ENCODE measurements at places on chromosomes 6 and 20.

- no peak for DNase-seq
Observed at GRCh38 chr6:3892603-3893002, 43.4 kb downstream of the FAM50B start.

- DNase-seq, result no peak
Observed at GRCh38 chr6:77880501-77880900, 227.7 kb downstream of the MEI4 start.

- no peak for DNase-seq
Observed at GRCh38 chr6:30405934-30406333, 61.0 kb downstream of the RPP21 start.

DNA sequence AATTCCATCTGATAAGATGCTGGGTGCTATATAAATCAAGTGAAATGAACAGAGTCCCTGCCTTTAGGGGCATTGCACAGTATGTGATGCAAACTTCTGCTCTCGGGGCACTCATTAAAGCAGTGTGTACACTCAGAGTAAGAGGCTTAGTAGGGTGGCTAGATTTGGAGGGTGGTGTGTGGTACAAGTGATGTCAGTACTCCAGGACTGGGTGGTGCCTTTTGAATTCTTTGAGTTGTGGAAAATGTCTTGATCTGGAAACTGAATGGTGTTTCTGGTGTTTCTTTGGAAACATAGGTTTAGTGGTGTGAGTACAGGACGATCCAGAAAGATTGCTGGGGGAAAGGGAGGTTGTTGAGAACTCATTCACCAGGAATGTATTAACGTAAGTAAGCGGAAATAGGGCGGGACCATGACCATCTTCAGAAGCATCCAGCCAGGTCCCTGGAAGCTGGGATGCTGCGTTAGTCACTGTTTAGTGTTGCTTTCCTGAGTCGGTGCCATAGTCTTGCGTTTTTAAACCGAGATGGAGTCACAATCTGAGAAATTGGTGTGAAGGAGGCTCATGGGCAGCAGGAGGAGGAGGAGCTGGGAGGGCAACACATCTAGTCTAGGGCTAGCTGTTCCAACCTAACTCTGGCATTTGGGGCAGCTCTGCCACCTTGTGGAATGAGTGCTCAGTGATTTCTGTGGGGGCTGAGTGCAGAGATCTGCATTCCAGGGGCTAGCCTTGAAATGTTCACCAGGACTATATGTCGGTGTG, 70.3 kb downstream of the SCAND1 start:
- DNase-seq, result peak; percentile 41

GRCh38 chr20:62860391-62860923, 1.2 kb downstream of the TCFL5 start:
- DNase-seq, result no peak

GRCh38 chr6:38487423-38487822, 152.3 kb downstream of the BTBD9 start:
- DNase-seq, result no peak

- DNase-seq, result no peak
Observed at GRCh38 chr6:85684133-85684808, 41.6 kb upstream of the SYNCRIP start.

- no peak for DNase-seq
Observed at GRCh38 chr20:32775336-32775991, 13.3 kb downstream of the DNMT3B start.

GRCh38 chr6:111606620-111607115, 990 bp upstream of the TRAF3IP2 start:
- no peak for DNase-seq

- DNase-seq, result no peak
Observed at GRCh38 chr6:169965239-169965638, 213.8 kb downstream of the ERMARD start.

GRCh38 chr6:123997223-123997622, 193.6 kb downstream of the NKAIN2 start:
- no peak for DNase-seq

- DNase-seq, result no peak
Observed at GRCh38 chr20:1992359-1993110, 1.3 kb downstream of the PDYN start.

DNA sequence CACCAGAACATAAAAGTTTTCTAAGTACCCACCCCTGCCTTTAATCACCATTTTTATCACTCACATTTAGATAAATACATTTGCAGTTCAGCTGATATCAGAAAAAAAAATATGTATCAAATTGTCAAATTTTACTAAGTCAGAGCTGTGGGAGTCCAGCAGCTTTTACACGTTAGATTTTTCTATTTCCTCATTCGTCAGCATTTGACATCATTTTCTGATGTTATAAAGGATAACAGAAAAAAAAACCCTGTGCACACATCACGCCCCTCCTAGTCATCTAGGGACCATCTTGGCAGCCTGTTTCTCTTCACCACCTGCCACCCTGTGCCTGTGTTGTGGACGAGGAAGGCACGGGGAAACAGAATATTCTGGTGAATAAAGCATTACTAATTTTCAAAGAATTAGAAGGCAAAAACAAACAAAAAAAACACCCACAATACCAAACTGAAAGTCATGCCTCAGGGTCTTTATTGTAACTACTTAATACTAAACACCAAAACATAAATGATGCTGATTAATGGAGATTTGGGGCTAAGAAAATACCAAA, 12.4 kb downstream of the B4GALT5 start:
- no peak for DNase-seq

- no peak for DNase-seq
Observed at GRCh38 chr20:38197217-38197616, 32.1 kb upstream of the TGM2 start.

DNA sequence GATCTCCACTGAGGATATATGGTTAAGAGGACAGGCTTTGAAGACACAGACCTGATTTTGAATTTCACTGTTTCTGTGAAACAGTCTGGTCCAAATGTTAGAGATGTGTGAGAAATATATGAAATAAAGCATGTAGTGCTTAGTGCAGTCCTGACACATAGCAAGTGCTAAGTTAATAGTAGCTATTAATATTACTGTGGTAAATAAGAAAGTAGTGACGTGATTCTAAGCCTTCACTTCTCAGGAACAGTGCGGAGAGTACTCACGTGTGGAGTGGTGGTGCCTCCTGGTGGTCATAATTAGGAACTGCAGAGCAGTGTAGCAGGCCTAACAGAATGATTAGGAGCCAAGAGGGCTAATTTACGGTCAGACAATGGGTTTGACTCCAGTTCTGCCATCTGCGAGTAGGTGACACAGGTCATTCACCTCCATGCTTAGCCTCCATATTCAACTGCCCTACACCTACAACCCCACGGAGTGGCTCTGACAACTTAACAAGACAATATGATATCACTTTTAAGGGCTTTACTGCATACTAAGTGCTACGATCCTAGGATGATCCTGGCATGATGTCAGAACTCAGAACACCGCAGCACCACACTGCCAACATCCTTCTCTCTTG, 106.2 kb downstream of the JPH2 start:
- DNase-seq, result peak; percentile 39

GRCh38 chr6:45677381-45678284, 299.9 kb upstream of the SUPT3H start:
- DNase-seq, result peak; percentile 46

DNA sequence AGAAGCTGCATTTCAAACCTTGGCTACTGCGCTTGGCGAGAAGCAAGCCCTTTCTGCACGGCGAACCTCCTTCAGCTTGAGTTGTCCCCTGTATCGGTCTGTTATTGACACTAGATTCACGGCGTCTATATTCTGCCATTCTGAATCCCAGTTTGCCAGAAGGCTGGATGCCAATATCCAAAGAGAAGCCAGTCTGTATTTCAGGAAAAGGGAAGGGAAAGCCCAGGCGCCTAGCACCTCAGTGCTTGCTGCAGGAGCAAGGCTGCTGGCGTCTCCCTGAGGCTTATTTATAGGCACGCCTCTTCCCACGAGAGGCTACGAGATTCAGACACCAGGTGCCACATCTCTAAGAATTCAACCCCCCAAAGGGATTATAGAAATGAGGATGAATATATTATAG, 89.6 kb upstream of the CDH4 start:
- DNase-seq, result no peak

- no peak for DNase-seq
Observed at GRCh38 chr20:44943828-44944227, 16.4 kb downstream of the TOMM34 start.

DNA sequence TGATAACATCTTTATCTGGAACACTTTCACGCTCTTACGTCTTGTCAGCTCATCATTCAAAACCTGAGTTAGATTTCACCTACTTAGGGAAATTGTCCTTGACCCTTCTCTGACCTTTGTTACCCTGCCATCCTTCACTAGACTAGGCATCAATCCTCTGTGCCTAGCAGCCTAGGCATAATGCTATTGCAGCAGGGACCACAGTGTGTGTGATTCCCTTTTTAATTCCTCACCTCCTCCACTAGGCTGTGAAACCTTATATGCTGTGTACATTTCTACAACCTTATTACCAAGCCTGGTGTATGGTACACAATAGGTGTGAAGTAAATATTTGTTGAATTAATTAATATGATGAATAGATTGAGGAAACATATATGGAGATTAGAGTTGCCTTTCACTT, 66.7 kb upstream of the DEFB112 start:
- DNase-seq, result no peak

DNA sequence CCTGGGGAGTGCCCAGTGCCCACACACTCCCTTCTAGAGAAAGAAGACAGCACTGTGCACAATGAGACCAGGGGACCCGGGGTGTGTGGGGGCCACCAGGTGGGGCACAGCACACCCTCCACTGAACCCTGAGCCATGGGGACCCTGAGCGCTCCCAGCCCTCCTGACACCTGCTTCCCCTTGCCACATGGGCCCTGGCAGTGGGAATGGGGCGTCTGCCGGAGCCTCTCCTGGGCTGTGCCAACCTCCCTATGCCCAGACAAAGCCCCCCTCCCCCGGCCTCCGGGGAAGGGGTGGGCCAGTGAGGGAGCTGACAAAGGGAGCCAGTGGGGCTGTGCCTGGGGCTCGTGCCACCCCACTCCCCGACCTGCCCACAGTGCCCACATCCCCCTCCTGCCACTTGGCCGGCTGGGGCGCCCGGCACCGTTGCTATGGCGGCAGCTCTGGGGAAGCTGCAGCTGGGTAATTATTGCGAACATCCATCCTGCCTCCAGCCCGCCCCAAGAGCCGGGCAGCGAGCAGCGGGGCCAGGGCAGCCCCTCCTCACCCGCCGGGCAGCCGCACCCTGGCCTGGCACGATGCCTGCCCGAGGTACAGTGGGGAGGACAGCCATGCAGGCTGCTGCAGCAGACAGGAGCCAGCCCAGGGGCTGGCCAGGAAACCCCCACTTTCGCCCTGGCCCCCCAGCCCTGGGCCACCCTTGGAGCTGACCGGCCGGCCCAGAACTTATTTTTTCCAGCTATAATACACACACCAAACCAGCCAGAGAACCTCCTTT, 41.9 kb upstream of the NOL4L start:
- DNase-seq, result no peak

DNA sequence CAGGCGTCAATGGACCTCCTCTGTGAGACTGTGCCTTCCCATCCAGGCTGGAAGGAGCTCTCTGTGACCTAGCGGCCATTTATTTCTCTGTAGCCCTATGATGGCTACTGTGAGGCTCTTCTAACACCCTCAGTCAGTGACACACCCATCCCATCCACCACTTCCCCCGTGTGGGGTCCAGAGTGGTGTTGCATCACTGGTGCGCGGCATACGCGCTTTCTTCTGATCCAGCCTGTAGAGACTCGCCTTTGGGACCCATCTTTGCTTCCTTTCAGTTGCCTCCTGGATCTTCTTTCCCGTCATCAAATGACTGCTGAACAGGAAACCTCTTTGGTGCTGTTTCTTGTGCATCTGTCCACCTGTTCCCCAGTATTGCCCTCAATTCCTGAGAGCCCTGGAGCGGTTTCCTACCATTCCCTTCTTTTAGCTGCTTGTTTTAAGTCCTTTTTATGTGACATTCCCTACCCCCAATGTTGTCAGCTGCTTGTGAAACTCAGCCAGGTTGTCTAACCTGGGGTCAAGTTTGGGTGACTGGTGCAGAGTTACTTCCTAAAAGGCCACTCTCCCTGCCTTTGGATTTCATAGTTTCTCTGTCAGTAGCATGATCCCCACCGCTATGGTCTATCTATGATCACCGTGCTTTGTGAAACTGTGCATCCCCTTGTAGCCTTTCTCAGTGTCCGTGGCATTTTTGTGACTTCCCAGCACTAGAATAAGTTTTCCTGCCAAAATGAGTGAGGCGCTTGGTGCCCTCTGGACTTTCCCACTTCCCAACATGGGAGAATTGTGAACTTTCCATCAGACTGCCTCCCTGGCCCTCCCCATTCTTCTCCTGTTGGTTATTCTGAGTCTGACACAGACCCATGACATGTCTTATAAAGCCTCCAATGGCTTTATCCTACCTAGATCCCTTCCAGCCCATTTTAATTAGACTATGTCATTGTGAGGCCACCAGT, 5.7 kb downstream of the PRR3 start:
- DNase-seq, result no peak

- DNase-seq, result no peak
Observed at GRCh38 chr6:43219119-43219518, 10.2 kb downstream of the DNPH1 start.

GRCh38 chr6:73746787-73747186, 50.8 kb downstream of the CD109 start:
- no peak for DNase-seq

- DNase-seq, result no peak
Observed at GRCh38 chr6:148508401-148509041, 165.9 kb downstream of the SASH1 start.

GRCh38 chr6:45951321-45952167, 64.1 kb downstream of the CLIC5 start:
- peak; percentile 39 for DNase-seq

DNA sequence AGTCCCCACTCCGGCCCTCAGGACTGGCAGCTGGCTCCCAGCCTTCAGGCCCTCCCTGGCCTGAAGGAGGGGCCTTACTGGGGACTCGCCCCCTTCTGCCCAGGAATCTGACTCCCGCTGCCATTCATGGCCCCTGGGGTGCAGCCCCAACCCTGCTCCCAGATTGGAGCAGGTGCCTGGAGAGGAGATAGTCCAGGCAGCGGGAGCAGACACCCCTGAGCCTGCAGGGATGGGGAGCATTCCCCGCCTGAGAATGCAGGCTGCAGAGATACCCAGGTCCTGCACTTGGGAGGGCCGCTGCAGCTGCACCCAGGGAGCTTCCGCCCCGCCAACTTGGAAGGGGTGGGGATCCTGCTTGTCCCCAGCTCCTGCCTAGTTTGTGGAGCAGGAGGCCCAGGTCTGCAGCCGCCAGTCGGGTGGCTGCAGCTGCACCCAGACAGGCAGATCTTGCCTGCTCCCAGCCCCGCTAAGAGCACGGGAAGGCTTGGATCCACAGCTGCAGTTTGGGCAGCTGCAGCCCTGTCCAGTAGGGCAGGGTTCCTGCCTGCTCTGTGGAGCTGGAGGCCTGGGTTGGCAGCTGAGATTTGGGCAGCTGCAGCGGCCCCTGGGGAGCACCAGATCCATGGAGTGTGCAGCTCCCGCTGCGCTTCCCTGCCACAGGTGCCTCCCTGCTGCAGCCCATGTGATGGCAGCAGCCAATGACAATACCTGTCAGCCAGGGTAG, 5.2 kb downstream of the GTSF1L start:
- no peak for DNase-seq

- DNase-seq, result no peak
Observed at GRCh38 chr20:51396365-51396909, 146.1 kb downstream of the NFATC2 start.

- DNase-seq, result no peak
Observed at GRCh38 chr6:18036781-18037180, 49.3 kb upstream of the KIF13A start.

GRCh38 chr20:14313341-14314020, 23.9 kb downstream of the FLRT3 start:
- DNase-seq, result no peak

GRCh38 chr6:159307246-159307790, 138.1 kb downstream of the FNDC1 start:
- DNase-seq, result no peak

All from urinary bladder (tissue), 4 donors.